ENCODE measurements at places on chromosomes 7 and 10.

DNA sequence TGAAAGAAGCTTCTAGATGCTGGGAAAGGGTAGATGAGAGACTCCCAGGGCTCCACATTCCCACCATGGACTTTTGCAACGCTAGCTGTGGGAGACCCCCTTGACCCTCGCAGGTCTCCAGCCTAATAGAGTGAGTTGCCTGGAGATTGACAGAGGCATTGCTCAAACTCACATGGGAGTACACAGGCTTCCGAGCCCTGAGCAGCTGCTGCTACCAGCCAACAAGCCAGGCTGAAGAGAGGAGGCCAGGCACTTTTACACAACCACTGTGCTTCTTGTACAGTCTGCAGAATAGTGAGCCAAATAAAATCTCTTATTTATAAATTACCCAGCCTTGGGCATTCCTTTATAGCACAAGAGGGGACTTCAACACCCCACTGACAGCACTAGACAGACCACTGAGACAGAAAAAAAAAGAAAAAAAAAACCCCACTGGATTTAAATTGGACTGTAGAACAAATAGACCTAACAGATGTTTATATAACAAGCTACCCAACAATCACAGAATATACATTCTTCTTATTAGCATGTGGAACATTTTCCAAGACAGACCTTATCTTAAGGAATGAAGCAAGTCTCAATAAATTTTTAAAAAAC is 146.2 kb downstream of the ZFAND4 start:
- no peak for DNase-seq

GRCh38 chr7:121433775-121434174 is 37.7 kb upstream of the FAM3C start:
- DNase-seq = no peak

GRCh38 chr10:60962946-60963345 is 19.0 kb upstream of the RHOBTB1 start:
- no peak for DNase-seq

DNA sequence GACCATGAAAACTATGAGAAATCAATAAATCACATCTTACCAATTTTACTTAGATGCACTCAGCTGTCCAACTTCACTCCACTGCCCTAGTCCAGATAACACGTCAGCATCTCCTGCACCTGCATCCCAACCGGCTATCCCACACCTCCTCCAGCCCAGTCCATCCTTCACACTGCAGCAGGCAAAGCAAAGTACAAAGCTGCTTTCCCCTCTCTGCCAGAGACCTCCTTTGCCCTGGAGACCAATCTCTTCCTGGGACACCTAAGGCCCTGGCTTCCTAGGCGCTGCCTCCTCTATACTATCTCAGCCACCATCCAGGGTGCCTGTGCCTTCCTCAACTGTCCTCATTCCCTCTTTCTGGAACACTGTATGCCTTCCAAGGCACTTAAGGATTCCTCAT is 90.3 kb upstream of the DDC start:
- DNase-seq = no peak

DNA sequence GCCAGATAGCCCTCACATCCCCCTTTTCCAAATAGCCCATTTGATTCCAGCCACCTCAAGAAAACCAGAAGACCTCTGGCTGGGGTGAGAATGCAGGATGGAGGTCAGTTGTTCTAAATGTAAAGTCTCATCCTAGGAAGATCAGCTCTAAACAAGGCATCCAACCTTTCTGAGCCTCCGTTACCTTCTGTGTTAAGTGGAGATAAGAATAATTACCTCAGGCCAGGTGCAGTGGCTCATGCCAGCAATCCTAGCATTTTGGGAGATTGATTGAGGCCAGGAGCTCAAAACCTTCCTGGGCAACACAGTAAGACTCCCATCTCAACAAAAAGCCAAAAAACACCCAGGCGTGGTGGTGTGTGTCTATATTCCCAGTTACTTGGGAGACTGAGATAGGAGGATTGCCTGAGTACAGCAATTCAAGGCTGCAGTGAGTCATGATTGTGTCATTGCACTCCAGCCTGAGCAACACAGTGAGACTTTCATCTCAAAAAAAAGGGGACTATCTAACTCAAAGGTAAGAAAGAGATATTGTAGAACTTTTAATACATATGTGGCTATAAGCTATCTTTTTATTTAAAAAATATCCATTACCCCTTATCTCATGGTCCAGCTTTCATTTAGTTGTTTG is 43.5 kb downstream of the PRTFDC1 start:
- DNase-seq = no peak

- no peak for DNase-seq
Observed at GRCh38 chr10:131513901-131514300, 202.4 kb upstream of the TCERG1L start.

DNA sequence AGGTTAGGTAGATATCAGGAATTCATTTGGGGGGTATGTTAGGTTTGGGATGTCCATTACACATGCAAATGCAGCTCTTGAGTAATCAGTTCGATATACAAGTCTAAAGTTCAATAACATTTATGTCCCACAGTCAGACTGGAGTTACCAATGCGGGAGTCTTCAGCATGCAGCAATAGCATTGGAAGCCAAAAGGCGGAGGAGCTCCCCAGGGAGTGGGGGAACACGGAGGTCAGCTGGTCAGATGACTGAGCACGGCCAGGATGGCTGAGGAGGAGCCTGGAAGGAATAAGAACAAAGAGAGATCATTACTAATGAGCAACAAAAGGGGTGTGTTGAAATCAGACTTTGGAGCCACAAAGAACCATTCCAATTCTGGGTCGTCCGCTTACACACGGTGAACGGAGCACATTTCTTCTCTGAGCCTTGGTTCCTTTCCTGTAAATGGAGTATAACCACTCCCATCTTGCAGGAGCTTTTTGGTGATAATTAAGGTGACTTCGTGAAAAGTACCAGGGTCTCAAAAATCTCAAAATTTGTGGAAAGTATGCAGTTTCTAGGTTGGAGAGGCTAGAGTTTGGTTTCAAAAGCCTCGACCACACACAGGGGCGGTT is 478 bp upstream of the ZNF22 start:
- no peak for DNase-seq

GRCh38 chr10:119149729-119150128 is 15.8 kb downstream of the SFXN4 start:
- DNase-seq = no peak

DNA sequence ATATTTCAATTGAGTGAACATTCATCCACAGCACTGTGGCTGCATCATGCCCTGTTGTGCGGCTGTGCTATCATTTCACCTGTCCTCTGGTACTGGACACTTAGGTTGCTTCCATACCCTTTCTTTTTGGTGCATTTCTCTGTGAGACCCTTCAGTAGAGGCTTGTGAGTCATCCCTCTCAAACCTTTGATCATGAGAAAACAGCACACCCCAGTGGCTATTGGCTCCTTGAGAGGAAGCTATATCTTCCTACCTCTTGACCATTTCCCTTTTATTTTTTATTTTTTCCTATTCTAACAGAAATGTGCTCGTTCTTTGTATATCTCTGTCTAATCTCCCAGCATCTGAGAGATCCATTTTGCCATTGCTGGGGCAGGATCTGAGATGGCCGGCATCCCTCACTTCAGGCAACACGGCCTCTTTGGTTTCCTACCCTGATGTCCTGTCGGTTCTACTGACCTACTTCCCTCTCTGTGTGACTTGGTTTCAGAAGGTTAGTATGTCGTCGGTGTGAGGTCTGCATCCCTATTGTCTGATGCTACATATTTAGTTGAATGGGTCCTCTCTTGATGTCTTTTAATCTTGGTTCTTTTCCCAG is 23.8 kb upstream of the PIK3AP1 start:
- no peak for DNase-seq

- no peak for DNase-seq
Observed at GRCh38 chr7:4079956-4080355, 602.1 kb upstream of the FOXK1 start.

DNA sequence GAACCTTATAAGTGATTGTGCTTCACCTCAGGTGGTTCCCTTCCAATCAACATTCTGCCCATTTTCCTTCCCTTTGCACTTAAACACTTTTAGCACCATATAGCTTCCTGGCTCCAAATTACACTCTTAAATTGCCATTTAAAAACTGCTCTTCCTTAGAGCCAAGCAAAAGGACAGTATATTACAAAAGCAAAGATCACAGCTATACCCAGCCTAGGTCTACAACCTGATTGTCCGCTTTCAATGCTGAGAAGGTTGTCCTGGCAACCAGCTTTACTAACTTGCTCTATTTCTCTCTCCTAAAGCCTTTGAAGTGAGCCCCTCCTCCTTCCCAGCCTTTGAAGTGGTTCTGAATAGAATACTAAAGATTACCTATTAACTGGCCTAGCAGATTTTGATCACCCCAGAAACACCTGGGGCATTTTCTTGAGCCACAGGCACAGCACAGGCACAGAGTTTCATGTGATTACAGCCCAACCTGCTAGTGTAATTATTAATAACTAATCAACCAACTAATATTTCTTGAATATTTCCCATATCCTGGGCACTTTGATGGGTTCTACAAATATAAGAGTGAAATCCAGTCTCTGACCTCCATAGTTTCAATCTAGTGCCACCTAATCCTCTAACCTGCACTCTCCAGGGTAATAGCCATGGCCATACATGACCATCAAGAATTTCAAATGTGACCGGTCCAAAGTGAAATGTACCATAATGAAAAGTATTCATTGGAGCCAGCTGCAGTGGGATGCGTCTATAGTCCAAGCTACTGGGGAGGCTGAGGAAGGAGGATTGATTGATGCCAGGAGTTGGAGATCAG is 63.6 kb upstream of the TRIM24 start:
- no peak for DNase-seq

- DNase-seq = no peak
Observed at GRCh38 chr7:138607216-138608126, 93.7 kb downstream of the SVOPL start.

DNA sequence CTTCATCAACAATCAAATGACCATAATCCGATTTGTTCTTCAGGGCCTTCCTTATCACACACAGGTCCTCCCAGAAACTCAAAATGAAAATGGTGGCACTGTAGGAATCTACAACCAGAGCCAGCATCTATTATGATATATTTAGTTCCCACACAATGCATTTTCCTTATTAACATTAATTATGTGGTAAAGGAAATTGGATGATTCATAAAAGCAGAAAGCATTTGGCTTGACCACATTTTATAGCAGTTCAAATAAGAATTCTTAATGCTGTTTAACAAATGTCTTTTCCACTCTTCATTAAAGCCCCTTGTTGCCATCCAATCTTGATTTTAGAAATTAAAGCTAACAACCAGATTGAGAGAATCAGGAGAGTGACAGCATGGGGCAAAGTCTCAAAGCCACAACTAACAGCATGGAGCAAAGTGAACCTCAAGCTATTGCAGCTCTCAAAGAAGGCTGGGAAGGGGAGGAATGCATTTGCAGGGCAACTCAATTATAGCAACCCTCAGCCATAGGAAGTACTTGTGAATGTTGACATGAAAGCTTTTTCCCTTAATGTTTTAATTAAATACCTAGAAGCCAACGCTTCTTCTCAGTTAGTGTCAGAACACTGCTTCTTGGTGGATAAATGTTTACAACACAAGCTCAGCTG is 549.1 kb downstream of the NXPH1 start:
- no peak for DNase-seq

GRCh38 chr10:32041290-32042028 is 14.8 kb downstream of the KIF5B start:
- no peak for DNase-seq

DNA sequence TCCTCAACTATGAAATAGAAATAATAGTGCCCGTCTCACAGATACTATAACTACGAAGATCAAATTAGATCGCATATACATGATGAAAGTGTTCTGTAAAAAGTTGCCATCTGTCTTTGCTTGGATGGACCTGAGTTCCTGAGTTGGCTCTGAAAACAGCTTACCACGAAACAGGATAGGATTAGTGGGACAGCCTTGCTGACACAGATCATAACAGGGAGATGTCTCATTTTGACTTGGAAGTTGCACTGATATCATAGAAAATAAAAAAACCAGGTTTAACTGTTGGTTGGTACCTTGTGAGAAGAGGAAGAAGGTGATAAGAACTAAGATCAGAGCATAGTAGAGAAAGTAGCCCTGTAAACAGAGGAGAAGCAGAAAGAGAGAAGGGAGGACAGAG is 79.3 kb upstream of the AGBL3 start:
- DNase-seq = no peak

GRCh38 chr7:18541181-18541870 is 45.8 kb downstream of the HDAC9 start:
- no peak for DNase-seq

- DNase-seq = no peak
Observed at GRCh38 chr10:32340596-32341180, 6.3 kb downstream of the EPC1 start.

DNA sequence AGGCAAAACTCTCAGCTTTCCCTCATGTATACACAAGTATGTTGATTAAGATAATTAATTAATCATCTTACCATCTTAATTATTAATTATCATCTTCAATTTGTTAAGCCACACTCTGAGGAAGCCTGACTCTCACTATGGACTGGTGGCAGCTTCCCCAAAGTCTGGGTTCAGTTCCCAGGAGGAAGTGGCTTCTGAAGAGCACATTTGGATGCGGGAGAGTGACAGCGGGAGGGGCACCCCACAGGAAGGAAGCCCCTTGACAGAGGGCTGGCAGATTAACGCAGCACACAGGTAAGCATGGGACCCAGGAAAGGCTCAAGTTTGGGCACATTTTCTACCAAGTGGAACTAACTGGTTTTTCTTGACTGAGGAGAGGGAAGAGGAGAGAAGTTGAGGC is 13.4 kb upstream of the SLIT1 start:
- DNase-seq = no peak

- DNase-seq = no peak
Observed at GRCh38 chr10:43605850-43606322, 352 bp upstream of the ZNF485 start.
